Cardiac muscle cell (in vitro differentiated cells and primary cell): ENCODE measurements at places on chromosomes 2 and 18. TPM values are rescaled to one million over a fixed set of nuclear protein-coding genes. Genes with fewer than 3 reads are reported as not detected.

DNA sequence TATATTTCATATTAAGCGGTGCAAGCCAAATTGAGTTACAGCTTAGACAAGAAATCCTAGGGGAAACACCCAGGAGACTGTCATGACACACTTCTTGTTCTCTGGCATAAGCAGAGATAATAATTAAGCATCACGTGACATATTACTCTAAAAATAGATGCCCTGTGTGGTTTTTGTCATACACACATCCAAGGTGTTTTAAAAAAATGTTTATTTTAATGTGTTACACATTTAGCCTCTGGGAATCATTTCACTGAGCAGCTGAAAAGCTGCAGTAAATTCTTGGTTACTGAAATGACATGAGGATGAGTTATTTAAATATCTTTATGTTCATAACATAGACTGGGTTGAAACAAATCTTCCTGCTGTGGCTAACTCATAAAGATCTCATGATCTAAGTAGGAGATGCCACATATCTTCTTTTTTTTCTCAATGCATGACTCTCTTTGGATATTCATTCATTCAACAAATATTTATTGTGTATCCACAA, 38.0 kb upstream of the ERMN start:
- H3K27me3 ChIP-seq: no peaks in the 10 kb centered on the region
- H3K36me3 ChIP-seq: no peaks in the 10 kb centered on the region
- H3K4me3 ChIP-seq: no peak overlapping the region

DNA sequence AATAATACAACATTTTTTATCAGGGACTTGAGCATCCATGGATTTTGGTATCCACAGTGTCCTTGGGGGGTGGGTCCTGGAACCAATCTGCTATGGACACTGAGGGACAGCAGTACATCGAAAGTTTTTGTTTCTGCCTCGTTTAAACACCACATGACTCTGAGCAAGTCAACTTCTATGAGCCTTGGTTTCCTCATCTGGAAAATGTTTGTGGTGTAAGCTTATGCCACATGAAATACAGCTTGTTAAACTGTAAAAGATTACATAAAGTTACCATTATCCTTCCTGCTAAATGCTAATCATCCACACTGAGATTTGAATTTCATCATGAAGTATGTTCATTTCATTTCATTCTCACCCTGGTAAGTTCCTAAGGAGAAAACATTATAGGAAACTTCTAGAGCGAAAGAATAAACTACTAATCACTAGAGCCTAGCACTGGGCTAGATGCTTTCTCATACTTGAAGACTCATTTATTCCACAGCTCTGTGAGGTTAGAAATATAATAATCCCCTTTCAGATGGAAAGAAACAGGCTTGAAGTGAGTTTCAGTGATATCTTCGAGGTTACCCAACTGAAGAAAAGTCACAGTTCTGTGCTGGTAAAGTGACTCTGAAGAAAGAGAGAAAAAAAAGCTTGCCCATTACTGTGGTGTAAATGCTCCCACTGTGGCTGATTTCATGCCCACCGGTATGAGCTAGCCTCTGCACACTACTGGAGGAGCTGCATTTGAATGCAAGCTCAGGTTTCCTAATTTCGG, 29.2 kb downstream of the MCFD2 start:
- DNase-seq: no peak
- no peak overlapping the region for H3K4me3 ChIP-seq
- no peak overlapping the region for H3K27ac ChIP-seq

GRCh38 chr2:239878686-239879085, 146.5 kb downstream of the NDUFA10 start:
- no peak overlapping the region for H3K4me3 ChIP-seq
- no peak for DNase-seq
- no peaks in the 10 kb centered on the region for H3K4me1 ChIP-seq
- no peaks in the 10 kb centered on the region for H3K27me3 ChIP-seq

DNA sequence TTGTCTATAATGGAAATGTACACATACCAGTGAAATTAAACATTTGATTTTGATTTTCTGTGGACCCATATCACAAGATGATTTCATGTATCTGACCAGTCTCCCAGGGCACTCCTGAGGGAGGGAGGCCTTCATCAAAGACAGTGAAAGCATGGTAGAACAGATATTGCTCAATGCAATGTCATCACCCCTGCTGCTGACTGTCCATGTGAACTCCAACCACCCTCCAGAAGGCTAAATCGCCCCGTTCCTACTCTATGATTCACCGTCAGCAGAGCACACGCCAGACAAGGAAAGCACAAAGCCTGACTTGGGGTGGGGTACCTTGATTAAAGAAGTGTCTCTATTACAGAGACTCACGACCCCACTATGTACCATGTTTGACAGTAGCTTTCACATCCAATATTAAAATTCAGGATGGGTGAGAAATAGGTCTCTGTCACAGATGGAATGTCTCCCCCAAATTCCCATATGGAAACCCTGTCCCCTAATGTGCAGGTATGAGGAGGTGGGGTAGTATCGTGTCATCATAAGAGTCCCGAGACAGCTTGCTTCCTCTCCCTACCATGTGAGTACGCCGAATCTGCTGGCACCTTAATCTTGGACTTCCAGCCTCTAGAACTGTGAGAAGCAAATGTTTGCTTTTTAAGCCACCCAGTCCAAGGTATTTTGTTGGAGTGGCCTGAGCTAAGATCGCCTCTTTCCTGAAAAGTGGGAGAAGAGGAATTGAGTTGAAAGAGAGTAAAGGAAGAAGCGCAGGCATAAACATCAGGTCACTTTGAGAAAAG, 42.4 kb downstream of the CYB5A start:
- H3K4me1 ChIP-seq: peaks cover 19% of the 10 kb centered on the region
- peak; percentile 94 for DNase-seq
- H3K4me3 ChIP-seq: no peak overlapping the region

DNA sequence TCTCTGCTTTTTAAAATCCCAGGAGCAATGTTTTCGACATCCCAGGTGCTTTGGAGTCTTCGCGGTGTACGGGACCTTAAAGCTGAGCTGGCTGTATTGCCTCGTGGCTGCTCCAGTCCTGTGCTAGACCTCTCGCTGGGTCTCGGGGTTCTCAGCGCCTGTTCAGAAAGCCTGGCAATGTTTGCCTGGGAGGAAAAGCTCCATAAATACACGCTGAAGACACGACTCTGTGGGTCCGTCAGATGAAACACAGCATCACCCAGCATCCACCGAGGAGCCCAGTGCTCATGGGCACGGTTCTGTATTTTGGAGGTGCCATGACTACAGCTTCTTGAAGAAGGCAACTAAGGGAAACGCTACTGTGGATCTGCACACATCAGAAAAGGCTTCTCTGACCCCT, 21.6 kb downstream of the MBP start:
- H3K4me3 ChIP-seq: no peak overlapping the region
- no peak overlapping the region for H3K27ac ChIP-seq
- no peak for DNase-seq

DNA sequence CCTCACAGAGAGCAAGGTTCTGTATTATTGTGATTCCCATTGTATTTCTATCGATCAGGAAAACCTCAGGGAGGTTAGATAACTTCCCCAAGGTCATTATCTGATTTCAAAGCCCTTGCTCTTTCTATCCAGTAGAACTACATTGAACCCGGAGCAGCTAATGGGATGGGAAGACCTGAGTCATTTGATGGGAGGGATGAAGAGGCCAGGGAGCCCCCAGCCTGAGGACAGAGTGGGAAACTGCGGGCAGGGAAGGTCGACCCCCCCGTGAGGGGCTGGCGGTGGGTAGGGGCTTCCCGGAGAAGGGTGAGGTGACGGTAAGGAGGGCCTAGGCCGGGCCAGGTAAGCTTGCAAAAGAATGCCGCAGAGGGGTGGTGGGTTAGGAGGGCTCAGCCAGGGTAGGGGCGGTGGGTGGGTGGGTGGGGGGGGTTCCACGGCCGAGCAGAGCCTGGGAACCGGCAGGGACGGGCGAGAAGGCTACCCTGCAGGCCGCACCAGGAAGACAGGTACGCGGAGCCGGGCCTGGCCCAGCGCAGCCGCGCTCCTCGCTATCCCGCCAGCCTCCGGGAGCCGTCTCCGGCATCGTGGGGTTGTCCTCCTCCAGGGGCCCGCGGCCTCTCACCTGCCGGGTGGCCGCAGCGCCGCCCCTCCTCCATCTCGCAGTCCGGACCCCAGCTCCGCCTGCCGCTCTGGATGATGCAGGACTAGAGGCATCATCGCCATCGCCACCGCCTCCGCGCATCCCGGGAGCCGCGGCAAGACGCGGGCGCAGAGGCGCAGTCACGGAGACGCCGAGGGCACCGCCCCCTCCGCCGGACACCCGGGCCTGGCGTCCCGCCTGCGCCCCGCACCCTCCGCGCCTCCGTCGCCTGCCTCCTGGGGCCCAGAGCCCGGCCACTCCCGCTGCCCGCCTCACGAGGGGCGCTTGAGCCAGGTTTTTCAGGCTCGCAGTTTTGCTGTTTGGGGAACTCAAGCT, at the start of gene GPR75:
GPR75 (minus strand) TSS at position 762 of the 976 bp plus-strand sequence. CDS start 5,211 bp downstream, outside the sequence.
- H3K27me3 ChIP-seq: no peaks in the 10 kb centered on the region
- no peak within 1 kb of the TSS for H3K4me3 ChIP-seq
- H3K36me3 ChIP-seq: no peaks in the 10 kb centered on the region
- peak; percentile 38 for DNase-seq
- H3K27ac ChIP-seq: no peak within 1 kb of the TSS

DNA sequence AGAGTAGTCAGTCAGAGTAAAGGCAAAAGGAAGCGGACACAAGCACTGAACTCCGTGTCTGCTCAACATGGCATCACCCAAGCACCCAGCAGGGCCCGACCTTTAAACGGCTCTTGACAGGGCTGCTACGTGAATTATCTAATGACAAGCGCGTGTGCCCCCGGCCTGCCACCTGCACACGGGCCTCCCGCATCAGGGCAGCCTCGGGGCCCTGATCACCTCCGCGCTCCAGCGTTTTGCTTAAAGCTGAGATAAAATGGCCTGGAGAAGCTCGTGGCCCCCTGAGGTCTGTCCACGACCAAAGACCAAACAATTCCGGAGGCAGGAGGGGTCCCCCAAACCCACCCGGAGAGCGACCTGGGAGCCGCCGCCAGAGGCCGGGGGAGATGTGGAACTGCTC, 376 bp downstream of the NDUFA10 start:
- H3K27me3 ChIP-seq: no peaks in the 10 kb centered on the region
- H3K27ac ChIP-seq: peak overlapping the region; percentile 96
- peaks cover 12% of the 10 kb centered on the region for H3K36me3 ChIP-seq
- peak overlapping the region; percentile 64 for H3K4me3 ChIP-seq
- peak; percentile 5 for DNase-seq

- no peaks in the 10 kb centered on the region for H3K27me3 ChIP-seq
- H3K27ac ChIP-seq: no peak overlapping the region
- no peak for DNase-seq
- H3K4me3 ChIP-seq: no peak overlapping the region
- no peaks in the 10 kb centered on the region for H3K4me1 ChIP-seq
Observed at GRCh38 chr18:34297287-34297686, 72.6 kb upstream of the NOL4 start.

DNA sequence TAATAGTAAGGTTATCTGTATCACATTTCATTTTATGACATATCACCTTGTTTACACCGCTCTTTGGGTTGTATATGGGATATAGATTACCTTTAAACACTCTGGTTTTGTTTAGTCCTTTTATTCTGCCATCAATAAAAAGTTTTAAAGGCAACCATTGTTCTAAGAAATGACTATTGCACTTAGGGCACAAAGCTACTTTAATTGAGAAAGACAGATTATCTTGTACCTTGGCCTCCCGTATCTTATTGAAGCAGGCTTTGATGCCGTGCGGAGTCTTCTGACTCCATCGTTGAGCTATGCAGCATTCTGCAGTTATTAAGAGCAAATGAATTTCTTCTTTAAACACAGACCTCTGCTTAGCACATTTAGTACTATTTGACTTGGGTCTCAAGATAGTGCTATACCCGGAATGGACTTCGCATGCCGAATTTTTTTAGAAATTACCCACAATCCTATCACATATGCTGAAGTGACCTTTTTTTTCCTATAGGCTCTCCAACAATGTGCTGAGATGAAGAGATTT, 16.7 kb downstream of the PKDCC start:
- peaks cover 1% of the 10 kb centered on the region for H3K36me3 ChIP-seq
- H3K27me3 ChIP-seq: no peaks in the 10 kb centered on the region

DNA sequence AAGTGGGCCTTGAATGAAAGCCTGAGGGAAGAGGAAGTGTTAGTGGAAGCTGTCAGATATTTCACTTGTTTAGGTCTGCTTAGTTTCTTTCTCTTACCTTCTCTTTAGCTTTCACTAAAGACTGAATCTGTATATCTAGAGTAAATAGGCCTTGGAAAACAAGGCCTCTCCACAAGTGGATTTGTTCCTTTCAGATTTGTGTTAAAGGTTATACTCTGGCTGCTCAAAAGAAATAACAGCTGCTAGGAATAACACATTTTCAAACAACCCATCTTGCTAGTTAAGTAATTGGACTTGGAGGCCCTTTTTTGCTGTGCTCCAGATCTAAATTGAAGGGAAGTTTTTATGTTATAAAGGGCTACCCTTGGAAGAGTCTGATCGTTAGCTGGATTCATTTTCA, 236.3 kb downstream of the KIAA1328 start:
- H3K36me3 ChIP-seq: no peaks in the 10 kb centered on the region
- H3K4me1 ChIP-seq: peaks cover 3% of the 10 kb centered on the region
- no peak overlapping the region for H3K4me3 ChIP-seq

DNA sequence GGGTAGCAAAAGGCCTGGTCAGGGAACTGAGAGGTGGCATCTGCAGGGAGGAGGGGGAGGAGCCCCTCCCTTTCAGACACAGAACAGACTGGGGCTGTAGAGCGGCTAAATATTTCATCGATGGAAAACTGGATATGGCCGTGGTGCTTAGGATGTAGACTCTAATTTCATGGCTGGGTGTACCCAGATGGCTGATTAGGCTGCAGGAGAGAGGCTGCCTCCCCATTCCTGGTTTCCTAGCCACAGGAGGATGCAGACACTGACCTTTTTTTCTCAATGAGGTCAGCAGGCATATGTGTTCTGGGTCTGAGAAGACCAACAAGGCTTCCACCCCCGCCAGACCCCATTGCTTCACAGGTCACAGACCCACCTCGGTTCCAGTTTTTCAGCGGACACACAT, 79.3 kb upstream of the STPG4 start:
- H3K27ac ChIP-seq: no peak overlapping the region
- peaks cover 5% of the 10 kb centered on the region for H3K4me1 ChIP-seq
- no peak overlapping the region for H3K4me3 ChIP-seq

GRCh38 chr2:41894563-41895333, 153.1 kb upstream of the PKDCC start:
- H3K36me3 ChIP-seq: no peaks in the 10 kb centered on the region
- no peak overlapping the region for H3K4me3 ChIP-seq
- no peaks in the 10 kb centered on the region for H3K27me3 ChIP-seq
- H3K27ac ChIP-seq: no peak overlapping the region
- H3K4me1 ChIP-seq: peaks cover 26% of the 10 kb centered on the region

DNA sequence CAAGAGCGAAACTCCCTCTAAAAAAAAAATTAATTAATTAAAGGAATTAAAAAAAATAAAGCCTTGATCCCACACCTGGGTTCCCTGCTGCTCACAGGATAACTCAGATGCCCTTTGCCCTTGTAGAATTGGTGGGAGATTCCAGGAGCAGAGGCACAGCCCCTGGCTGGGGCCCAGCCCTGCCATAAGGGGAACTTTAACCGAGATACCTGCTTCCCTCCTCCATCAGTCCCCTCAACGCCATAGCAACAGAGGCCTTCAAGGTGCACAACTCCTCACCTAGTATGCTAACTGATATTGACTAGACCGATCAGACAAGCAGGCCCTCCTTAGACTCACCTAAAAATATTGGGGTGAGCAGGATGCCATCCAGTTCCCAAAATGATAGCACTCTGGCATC, 23.6 kb downstream of the TEX44 start:
- no peak overlapping the region for H3K4me3 ChIP-seq
- H3K27me3 ChIP-seq: no peaks in the 10 kb centered on the region
- DNase-seq: no peak
- no peaks in the 10 kb centered on the region for H3K36me3 ChIP-seq

CDK5R2 gene
- 0.06 TPM in 1 of 2 replicates, not detected in the other for total RNA-seq

ZAP70 gene
- total RNA-seq: 2.7 and 7.3 TPM in 2 replicates

WDCP gene
- total RNA-seq: 7.7 and 8.1 TPM in 2 replicates

PLGLB1 gene
- 0.92 and 2.7 TPM in 2 replicates for total RNA-seq

CHRND gene
- 0.09 TPM in 1 of 2 replicates, not detected in the other for total RNA-seq

NPAS2 gene
- total RNA-seq: 0.18 and 0.89 TPM in 2 replicates

UNC50 gene
- 35.0 and 37.9 TPM in 2 replicates for total RNA-seq
